Fibroblast of mammary gland (primary cell): ENCODE measurements at places on chromosomes 16 and 17.

DNA sequence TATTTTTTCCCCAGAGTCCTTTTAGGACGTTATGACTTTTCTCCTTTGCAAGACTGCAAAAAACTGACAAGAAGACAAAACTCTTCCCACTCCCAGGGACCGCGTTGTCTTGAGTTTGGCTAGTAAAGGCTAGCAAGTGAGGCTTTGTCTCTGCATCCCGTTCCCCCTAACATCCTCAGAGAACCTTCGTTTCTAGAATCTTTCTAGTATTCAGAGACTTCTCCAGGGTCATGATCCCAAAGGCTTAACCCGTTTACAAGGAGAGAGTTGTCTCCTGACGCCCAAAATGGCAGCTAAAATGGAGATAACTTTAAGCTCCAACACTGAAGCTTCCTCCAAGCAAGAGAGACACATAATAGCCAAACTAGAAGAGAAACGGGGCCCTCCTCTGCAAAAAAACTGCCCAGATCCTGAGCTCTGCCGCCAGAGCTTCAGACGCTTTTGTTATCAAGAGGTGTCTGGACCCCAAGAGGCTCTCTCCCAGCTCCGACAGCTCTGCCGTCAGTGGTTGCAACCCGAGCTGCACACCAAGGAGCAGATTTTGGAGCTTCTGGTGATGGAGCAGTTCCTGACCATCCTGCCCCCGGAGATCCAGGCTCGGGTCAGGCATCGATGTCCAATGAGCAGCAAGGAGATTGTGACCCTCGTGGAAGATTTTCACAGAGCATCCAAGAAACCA is 843 bp downstream of the ZNF174 start:
- DNase-seq, result peak; percentile 14

- no peak for DNase-seq
Observed at GRCh38 chr17:57357830-57358430, 101.6 kb downstream of the MSI2 start.

GRCh38 chr17:8226536-8227237 is 16.3 kb upstream of the AURKB start:
- peak; percentile 93 for DNase-seq

- no peak for DNase-seq
Observed at GRCh38 chr17:11506635-11507034, 91.6 kb upstream of the DNAH9 start.

DNA sequence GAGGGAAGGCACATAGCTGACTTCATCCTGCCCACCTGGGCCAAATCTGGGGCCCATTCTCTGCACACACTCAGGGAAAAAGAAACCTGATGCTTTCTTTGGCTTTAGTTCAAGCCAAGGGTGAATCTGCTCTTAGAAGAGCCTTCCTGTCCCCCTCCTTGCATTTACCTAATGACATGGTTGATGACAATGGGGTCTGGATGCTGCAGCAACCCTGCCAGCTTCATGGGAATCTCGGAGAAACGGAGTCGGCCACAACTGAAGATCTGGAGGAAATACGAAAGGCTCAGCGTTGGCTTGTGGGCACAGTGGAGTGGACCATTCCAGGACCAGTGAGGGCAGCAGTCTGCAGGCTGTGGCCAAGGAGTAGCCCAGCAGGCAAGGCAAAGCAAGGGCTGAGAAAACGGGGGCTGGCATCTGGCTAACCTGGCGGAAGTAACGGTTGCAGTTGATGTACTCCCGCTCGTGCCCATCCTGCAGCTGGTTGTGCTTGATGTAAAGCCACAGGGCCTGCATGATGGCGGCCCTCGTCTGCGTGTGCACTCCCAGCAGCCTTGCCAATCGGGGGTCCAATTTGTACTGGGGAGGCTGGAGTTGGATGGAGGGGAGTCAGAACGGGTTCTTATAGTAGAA is 6.4 kb upstream of the FTSJ3 start:
- DNase-seq, result no peak

GRCh38 chr17:6576038-6576785 is 19.9 kb upstream of the PITPNM3 start:
- no peak for DNase-seq

DNA sequence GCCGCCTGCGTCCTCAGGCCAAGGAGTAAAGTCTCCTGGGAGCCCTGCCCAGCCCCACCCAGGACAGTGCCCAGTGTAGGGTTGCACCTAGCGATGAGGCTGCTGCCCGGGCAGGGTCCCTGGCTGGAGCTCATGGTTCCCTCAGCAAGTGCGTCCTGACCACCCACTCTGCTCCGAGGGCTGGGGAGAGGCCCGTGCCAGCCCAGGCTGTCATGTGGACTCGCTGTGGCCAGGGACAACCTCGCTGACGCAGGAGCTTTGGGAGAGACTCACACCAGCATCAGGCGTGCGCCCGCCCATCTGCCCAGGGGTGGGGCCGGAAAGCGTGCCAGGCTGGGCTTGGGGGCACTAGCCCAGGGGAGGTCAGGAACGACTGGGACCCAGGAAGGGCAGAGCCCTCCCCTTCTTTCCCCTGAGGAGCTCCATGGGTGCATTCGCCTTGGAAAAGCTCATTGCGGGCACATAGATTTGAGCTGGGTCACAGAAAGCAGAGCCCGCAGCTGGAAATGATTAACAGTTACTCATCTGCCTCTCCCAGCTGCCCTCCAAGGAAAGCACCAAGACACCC is 19.7 kb downstream of the DPEP1 start:
- DNase-seq, result peak; percentile 88

DNA sequence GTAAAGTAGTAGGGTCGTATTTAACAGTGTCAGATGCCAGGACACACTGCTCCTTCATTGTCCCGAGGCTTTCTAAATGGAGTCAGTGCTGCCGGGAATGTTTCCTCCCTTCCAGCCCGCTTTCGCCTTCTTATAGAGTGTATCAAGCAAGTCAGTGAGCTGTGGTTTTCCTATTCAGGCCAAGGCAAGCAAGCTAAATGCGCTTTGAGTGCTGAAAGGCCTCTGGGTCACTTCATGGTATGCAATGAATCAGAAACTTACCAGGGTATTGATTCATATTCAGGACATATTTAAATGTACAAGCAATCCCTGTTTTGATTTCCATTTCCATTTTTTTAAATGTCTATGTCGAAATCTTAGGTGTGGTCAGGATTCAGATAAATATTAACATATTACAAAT is 327.9 kb upstream of the SOX9 start:
- peak; percentile 85 for DNase-seq

GRCh38 chr17:7883781-7884386 is 4.7 kb upstream of the CHD3 start:
- DNase-seq, result peak; percentile 45
